ENCODE measurements at places on chromosomes 4 and X. TPM values are rescaled to one million over a fixed set of nuclear protein-coding genes. Genes with fewer than 3 reads are reported as not detected.

The SPANXD gene
- total RNA-seq = not detected

The CSTF2 gene
- 19.3 TPM for total RNA-seq

The FAM236A gene
- total RNA-seq = not detected

The ZNF630 gene
- 1.7 TPM for total RNA-seq

The ZMAT1 gene
- 7.3 TPM for total RNA-seq

The ASB12 gene
- 0.33 TPM for total RNA-seq

The MAGED4 gene
- 111 TPM for total RNA-seq

The AKAP14 gene
- total RNA-seq = not detected

DNA sequence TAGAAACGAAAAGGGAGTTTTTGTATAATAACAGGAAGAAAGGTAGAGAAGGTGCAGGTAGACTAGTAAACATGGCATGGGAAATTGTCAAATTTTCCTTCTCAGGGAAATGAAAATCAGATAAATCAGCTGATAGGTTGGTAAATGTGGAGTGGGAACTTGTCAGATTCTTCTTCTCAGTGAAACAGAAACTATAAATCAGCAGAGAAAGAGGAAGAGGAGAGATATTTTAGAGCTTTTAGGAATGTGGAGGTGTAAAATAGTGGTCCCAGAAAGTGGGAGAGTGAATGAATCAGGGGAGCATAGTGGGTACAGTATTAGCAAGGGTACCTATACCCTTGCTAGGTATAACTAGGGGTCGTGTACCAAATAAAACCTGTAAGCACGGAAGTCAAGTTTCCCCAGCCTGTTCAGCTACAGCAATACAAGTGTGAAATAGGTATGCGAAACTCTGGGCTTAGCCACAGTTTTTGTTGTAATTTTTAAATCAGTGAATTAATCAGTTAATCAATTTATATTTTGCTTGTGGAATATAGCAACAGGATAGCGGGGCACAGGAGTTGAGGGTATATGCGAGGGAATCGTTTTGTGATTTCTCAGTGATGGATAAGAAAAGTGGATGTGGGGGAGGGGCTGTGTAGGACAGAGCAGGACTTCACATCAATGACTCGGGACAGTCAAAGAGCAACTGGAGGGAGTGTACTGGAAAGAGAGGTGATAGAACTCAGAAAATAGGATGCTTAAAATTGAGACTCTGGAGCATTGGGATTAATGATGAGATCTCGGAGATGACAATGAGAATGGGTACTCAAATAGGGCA is 561.5 kb downstream of the INPP4B start:
- DNase-seq = no peak

GRCh38 chr4:60721685-60722084 is 478.4 kb upstream of the ADGRL3 start:
- DNase-seq = no peak

GRCh38 chr4:172207886-172208285 is 394.7 kb downstream of the GALNTL6 start:
- DNase-seq = no peak

- DNase-seq = no peak
These were observed 142.0 kb downstream of the RTL3 start for GRCh38 chrX:78517124-78517523.

GRCh38 chr4:80948995-80949394 is 81.5 kb upstream of the BMP3 start:
- DNase-seq = no peak

DNA sequence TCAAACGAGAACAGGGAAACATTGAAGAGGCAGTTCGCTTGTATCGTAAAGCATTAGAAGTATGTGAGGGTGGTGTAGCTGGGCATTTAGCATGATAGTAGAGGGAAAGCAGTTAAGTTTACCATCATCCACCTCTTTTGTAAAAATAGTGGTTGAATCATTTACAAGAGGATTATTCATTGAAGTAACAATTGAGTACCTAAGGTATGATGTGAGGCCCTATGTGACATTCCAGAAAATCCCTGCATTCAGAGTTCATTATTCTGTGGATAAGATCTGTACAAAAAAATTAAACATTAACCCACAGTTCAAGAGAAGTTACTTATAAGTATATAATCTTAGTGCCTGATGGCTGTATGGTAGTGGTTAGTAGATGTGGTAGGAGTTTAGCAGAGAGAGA is 22.2 kb upstream of the GCNA start:
- DNase-seq = no peak

- DNase-seq = no peak
These were observed 89.8 kb downstream of the EIF4E start for GRCh38 chr4:98838977-98839618.

DNA sequence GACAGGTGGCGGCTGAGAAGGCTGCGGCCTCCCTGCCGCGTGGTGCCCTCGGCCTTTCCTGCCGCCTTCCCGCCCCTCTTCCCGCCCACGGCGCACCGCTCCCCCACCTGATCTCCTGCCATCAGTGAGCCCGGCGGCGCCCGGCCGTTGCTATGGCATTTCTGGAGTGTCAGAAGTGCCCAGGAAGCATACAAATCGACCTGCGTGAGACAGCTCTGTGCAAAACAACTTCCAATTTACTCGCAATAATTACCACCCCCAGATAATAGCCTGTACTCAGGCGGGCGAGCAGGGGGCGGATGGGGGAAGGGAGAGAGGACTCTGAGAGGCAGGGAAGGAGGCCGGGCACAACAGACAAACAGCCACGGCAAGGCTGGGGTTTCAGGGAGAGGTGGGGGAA is 16.6 kb upstream of the ERCC6L start:
- peak; percentile 30 for DNase-seq
